ENCODE measurements at places on chromosomes 16 and 17.
A peak's percentile ranks its signal among the peaks of the same experiment; 100 is the strongest.

DNA sequence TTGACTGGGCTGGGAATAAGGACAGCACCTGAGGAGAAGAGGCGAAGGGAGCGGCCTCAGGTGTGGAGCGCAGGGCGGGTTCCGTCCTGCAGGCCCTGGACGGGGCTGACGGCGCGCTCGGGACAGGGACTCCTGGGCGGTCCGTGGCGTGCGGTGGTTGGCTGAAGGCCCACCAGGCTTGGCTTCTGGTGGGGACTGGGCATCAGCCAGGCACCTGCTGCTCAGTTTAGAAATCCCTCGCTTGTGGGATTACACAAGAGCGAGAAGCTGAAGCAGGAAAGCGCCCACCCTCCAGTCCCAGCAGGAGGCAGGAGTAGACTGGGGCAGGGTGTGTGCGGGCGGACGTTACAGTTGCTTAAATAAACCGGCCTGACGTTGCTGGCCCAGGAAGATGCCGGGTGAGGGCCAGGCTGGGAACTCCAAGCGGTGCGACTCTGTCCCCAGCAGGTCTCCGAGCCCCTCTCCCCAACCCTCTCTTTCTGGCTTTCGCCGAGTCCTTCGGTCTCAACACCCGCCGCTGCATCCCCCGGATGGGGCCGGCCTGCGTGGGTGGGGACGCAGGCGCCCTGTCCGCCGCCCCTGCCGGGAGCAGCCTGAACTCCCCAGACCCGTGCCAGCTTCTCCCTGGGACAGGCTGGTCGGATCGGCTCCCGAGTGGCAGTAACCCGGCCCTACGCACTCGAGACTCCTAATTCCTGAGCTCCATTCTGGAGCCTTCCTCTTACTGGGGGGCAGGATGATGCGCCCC lies 639 bp downstream of the MIF4GD start:
- peak; percentile 36 for DNase-seq

DNA sequence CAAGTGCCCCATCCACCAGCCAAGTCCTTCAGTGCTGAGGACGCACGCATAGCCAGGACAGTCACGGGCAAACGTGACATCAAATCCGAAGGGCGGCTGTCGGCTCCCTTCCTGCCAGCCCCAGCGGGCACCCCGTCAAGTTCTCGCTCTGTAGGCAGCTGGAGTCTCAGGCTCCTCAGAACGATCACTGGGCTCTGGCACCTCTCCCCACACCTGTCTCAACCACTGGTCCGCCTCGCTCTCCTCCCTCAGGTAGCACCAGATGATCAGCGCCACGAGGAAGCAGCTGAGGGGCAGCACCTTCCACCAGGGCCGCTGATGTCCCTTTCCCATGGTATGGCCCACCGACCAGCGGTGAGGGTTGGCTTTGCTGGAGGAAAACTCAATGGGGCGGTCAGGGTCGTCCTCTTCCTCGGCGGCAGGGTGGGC lies 422 bp downstream of the UQCC4 start:
- no peak for DNase-seq

- no peak for DNase-seq
Measured at GRCh38 chr17:12831839-12832238, 42.5 kb downstream of the ARHGAP44 start.

DNA sequence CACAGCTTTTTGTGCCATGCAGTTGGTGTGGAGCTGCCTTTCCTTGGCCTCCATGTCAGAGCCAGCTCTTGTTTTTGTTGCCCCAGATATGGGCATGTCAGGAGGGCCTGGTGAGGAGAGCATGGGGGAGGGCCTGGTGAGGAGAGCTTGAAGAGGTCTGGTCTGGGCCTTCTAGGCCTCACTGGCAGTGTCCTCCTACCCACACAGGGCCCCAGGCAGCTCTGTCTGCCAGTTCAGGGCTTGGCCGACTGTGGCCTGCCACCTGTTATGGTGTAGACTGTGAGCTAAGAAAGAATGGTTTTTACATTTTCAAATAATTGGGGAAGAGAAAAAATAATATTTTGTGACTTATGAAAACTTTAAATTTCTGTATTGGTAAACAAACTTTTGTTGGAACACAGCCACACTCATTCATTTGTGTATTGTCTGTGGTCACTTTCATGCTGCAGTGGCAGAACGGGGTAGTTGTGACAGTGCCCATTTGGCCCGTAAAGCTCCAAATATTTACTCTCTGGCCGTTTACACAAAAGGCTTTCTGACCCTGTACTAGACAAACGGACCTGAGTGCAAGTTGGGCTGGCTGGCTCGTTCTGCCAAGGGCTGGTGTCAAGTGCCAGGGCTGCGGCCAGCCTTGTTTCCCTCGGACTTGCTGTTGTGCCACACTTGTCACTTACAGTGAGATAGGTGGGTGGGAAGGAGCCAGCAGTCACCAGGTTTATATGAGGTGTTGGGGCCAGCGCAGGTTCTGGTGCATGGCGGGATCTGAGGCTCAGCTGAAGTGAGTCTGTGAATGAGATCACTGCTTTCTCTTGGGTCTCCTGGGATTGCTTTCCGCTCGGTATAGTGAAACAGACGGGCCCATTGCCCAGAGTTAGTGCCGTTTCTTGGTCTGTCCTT lies 18.2 kb downstream of the PGS1 start:
- no peak for DNase-seq

DNA sequence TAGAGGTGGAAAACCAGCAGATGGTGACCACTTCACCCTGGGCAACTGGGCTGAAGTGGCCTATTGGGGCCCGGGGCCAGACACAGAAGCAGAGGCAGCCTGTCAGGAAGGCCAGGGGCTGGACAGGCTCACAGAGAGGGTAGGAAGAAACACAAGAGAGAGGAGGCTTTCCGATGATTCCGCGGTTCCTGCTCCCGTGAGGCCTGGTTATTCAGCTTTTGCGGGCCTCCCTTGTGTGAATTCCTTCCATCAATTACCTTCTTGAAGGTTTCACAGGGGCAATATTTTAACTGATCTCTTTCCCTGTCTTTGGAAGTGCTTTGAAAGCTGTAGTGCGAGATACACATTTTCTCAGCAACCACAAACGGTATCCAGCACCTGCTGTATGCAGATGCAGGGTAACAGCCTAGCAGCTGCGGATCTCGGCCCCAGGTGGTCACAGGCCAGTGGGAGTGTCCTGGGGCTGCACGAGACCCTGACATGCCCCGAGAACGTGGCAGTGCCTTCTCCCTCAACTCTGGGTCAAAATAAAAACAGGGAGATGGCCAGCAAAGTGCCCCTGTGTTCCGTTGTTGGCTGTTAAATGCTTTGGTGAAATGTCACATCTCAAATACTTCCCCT lies 11.6 kb upstream of the CMIP start:
- DNase-seq = no peak

- no peak for DNase-seq
Measured at GRCh38 chr16:56320811-56321558, 104.4 kb downstream of the AMFR start.

DNA sequence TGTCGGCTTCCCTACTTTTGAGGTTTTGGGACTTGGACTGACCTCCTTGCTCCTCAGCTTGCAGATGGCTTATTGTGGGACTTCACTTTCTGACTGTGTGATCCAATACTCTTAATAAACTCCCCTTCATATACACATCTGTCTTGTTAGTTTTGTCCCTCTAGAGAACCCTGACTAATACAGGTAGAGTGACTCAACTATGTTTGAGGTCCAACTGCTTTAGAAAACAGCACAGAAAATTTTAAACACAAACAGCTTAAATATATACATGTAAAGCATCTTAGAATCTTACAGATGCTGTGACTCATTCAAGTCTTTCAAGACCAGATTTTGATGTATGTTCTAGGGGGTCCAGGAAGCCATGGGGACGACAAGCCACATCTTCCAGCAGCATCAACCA lies 11.7 kb downstream of the SDK2 start:
- no peak for DNase-seq

GRCh38 chr16:404971-405486 lies 3.3 kb downstream of the DECR2 start:
- DNase-seq = no peak

GRCh38 chr17:76484228-76484725 lies 16.9 kb downstream of the AANAT start:
- DNase-seq = no peak

GRCh38 chr17:55451758-55452138 lies 30.1 kb upstream of the MMD start:
- no peak for DNase-seq

- no peak for DNase-seq
Measured at GRCh38 chr17:74694081-74694480, 18.6 kb downstream of the CD300LF start.

DNA sequence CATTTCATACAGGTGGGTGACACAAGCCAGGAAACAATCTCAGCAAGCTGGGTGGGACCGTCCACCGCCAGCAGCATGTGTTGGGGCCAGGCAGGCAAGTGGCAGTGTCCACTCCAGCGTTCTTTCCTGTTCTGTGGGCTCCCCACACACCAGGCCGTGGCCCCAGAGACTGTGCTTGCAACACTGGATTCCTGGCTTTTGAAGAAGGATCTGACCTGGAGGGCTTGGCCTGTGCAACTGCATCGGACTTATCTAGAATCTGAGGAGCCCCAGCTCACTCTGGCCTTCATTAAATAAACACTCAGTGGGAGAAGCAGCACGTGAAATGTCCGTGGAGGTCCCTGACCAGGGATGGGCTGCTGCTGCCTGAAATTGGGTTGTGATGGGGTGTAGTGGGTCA lies 3.2 kb downstream of the KSR1 start:
- DNase-seq = no peak

DNA sequence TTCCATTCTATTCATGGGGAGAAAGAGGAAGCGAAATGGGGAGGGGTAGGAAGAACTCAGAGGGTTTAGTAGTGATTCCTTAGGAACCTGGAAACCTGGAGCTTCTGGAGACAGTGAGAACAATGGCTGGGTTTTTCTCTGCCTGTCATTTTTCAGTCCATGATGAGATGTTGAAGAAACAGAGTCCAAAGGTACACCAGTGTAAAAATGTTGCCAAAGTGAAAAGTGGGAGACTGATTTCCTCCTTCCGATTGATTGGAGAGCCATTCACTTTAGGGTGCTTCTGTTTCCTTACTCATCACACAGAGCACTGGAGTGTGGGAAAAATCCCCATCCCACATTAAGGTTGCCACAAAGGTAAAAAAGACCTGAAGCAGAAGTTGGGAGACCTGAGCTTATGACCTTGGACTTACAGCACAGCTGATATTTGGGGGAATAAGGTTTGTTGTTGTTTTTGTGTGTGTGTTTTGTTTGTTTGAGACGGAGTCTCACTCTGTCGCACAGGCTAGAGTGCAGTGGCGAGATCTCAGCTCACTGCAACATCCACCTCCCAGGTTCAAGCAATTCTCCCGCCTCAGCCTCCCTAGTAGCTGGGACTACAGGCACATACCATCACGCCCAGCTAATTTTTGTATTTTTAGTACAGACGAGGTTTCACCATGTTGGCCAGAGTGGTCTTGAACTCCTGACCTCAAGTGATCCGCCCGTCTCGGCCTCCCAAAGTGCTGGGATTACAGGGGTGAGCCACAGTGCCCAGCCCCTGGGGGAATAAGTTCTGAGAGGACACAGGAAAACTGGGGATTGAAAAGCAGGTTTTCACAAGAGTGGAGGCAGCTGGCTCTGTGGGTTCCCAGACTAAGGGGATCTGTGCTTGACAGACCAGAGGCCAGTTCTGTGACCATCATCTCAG lies 1.4 kb upstream of the DHX8 start:
- no peak for DNase-seq

- no peak for DNase-seq
Measured at GRCh38 chr17:63278728-63279442, 167.2 kb downstream of the CYB561 start.

GRCh38 chr16:67071476-67072048 lies 38.2 kb upstream of the PHAF1 start:
- no peak for DNase-seq

DNA sequence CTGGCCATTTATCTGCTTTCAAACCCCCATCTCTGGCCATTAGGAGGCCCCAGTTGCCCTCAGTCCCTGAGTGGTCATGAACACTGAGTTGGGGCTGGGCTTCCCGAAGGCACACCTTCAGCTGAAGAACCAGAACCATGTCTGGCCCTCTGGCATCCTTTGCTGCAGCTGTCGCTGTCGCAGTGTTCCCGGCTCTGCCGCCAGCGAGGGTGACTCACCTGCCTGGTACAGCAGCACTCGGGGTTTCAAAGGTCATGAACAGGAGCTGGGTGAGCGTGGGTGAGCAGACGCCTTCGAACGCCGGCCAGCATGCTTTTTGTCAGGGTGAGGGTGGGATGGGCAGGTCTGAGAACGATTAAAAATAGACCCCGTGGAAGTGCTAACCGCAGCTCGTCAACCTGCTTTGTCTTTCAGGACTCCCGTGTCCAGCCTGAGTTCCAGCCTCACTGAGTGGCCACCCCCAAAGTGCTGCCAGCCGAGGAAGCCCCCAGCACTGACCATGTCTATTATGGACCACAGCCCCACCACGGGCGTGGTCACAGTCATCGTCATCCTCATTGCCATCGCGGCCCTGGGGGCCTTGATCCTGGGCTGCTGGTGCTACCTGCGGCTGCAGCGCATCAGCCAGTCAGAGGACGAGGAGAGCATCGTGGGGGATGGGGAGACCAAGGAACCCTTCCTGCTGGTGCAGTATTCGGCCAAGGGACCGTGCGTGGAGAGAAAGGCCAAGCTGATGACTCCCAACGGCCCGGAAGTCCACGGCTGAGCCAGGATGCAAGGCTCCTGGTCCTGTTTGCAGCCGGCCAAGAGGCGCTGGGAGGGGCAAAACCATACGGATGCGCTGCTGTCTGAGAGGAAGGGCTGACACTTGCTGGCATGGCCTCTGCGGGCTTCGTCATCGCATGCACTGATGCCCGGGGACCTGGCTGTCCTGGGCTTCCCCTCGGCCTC lies 7.6 kb downstream of the SNN start:
- DNase-seq = no peak

DNA sequence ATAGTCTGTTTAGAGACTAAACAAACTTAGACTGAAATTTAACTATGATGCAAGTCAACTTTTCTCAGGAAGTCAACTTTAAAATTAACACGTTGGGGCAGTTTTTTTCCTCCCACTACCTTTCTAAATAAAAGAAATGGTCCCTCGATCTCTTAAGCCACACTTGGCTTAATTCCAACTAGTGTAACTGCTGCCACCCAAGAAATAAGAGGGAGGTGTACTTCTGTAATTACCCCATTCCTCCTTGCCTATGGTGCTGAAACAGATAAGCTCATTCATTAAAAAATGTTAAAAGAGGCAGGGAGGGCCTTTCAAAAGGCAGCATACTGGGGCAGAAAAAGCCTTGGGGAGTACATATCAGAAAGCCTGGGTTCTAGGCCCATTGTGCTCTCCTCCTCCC lies 59.8 kb downstream of the NCOR1 start:
- DNase-seq = no peak

GRCh38 chr17:14510136-14510535 lies 209.3 kb downstream of the HS3ST3B1 start:
- DNase-seq = no peak

DNA sequence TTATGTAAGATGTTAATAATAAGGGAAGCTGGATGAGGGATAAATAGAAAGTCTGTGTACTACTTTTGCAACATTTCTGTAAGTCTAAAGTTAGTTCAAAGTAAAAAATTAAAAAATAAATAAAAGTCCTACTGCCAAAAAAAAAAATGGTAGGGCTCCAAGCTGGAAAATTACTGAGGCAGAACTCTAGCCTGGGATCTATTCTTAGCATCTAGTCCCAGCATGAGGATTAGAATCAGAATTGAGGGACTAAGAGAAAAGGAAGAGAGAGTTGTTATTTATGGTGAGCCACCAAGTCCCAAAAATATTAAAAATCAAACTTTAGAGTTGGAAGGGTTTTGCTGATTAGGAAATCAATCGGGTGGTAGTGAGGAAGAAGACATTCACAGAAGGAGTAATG lies 110.3 kb downstream of the CYB561 start:
- DNase-seq = no peak

- DNase-seq = no peak
Measured at GRCh38 chr17:16434662-16435061, 19.3 kb downstream of the TRPV2 start.

All from activated gamma-delta T cell (primary cell).